Left colon (tissue), 2 donors: ENCODE measurements at places on chromosomes 3 and 15. TPM values are rescaled to one million over a fixed set of nuclear protein-coding genes. Genes with fewer than 3 reads are reported as not detected.

DNA sequence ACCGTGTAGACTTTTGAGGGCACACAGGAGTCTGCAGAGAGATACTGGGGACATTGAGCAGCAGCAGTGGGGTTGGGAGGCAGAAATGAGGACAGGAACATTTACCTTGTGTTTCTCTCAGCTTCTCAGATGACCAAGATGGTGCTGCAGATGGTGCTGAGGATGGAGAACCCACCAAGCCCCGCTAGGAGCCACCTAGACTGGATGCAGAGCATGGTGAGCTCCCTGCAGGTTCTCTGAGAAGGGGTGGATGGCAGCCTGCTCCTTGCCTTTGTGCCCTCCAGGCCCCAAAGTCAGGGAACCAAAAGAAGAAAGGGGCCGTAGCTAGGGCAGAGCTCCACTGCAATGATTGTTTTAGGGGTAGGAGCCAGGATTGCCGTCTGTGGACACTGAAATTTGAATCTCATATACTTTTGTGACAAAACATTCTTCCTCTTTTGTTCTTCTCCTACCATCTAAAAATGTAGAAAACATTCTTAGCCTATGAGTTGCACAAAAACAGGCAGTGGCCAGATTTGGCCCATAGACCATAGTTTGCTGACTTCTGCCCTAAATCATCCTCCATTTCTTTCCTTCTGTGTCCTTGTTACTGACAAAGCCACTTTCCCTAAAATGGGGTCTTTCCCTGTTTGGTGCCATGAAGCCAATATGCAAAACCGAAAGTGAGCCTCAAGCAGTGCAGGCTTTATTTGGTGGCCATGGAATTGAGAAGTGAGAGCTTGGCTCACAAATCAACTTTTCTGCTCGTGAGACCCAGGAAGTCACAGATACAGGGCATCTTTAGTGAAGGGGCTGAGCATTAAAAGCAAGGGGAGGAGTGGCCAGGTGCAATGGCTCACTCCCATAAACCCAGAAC lies 11.9 kb upstream of the MUC20 start:
- no peak for DNase-seq

GRCh38 chr3:47643092-47643491 lies 64.4 kb upstream of the CSPG5 start:
- DNase-seq = no peak

GRCh38 chr3:113105093-113105449 lies 106.3 kb upstream of the BOC start:
- DNase-seq = no peak

The ACKR2 gene
- total RNA-seq = 6.3 TPM
